Endothelial cell of umbilical vein (primary cell): ENCODE measurements at places on chromosomes 6 and 20. TPM values are rescaled to one million over a fixed set of nuclear protein-coding genes. Genes with fewer than 3 reads are reported as not detected.

DNA sequence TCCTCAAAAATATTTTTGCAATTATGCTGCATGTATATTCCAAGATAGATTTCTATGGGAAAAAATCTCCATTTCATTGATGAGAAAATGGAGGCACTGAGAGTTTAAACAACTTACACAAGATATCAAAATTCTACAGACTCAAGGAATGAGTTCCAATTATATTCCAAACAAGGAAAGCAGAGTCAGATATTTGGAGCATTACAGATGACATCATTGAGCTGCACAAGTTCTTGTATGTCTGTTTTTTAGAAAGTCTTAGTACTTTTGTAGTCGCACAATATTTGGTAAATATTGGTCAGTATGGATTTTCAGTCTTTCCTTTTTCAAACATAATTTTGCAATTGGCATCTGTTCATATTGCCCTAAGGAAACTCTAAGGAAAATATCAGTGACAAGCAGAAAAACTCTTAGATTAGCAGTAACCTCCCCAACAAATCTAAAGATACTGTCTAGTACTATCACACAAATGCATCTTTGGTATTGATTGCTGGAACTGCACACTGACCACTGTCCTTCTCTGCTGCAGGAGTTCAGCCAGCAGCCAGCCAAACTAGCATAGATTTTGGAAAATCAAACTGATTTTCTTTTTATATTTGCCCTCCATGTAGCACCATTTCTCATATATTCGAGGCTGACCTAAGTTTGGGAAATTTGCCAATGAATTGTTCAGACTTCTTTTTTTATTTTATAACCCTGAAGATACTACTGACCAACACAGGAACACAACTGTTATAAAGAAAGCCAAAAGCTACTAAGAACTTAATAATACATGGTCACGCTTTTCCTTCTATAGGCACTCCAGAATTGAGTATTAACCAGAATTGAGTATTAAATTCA is 51.7 kb upstream of the TBX18 start:
- DNase-seq = peak; percentile 51

GRCh38 chr6:89267918-89268317 is 47.2 kb downstream of the GABRR2 start:
- DNase-seq = no peak

DNA sequence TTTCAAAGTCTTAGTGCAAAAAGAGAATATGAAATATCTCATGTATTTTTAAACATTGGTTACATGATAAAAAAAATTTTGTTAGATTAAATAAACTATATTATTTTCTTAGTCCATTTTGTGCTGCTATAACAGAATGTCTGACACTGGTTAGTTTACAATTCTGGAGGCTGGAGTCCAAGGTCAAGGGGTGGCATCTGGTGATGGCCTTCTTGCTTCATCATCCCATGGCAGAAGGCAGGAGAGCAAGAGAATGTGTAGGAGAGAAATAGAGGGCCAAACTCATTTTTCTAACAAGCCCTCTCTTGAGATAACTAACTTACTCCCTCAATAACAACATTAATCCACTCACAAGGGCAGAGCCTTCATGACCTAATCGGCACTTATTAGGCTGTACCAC is 11.5 kb upstream of the MCUR1 start:
- DNase-seq = no peak

- DNase-seq = no peak
Observed at GRCh38 chr6:124298730-124299129, 495.1 kb downstream of the NKAIN2 start.

DNA sequence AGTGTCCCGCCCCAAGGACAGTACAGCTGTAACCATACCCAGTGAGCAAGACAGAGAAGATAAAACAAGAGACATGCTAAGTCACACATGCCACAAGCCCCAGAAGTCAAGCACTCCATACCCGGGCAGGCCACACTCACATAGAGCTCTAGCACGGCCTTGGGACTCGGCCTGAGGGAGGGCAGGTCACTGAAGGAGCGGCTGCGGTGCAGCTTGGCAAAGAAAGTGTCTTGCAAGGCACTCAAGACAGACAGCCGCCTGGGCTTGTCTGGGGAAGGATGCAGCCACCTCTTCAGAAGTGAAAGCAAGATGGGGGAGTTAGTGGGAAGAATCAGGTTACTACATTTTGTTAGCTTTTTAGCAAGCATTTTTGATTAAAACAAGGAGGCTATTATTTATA is 48.7 kb upstream of the ARMH2 start:
- no peak for DNase-seq

DNA sequence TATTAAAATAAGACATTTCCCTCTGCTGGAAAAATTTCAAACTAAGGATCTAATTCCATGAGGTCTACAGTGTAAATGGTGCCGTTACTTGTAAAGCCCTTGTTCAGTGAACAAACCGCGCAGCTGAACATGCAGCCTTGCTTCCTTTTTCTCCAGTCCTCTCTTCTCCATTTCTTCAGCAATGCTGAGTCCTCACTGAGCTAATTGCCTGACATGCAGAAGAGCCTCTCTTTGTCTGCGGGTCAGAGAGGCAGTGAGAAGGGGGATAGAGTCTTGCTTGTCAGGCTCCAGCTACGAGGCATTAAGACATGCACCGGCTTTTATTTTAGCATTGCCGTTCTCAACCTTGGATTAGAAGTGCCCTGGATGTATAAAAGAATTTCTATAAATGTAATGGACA is 25.7 kb downstream of the ZDHHC14 start:
- DNase-seq = no peak

DNA sequence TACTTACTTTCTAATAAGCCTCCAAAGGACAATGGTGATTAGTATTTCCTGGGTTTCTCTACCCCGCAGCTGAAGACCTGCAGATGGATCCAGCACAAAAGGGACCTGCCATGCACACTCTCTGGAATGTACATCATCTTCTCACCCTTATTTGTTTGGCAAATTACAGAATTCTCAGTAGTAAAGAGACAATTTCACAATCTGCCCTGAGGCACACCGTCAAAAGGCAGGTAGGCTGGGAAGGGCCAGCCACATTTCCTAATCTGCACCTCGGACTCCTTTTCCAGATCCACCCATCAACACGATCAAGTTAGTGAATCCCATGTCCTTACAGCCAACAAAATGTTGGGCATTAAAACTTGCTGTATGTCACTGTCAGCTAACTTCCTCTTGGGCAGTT is 4.9 kb downstream of the OVOL2 start:
- DNase-seq = no peak

GRCh38 chr20:59831024-59831915 is 102.2 kb downstream of the SYCP2 start:
- DNase-seq = no peak

- no peak for DNase-seq
Observed at GRCh38 chr6:155272353-155273232, 8.8 kb downstream of the CLDN20 start.

DNA sequence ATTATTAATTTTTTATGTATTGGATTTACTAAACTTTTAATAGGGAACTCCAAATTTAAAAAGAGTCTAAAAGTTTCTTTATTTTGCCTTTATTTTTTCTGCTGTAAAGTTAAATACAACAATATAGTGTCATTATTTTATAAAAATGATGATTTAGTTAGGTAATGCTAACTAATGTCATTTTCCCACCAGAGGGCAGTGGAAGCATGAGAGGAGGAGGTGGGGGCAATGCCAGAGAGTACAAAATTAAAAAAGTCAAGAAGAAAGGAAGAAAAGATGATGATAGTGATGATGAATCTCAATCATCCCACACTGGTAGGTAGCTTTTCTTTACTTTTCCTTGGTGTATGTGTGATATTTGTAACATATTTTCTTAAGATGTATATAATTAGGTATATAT is 20.2 kb upstream of the FHL5 start:
- no peak for DNase-seq

DNA sequence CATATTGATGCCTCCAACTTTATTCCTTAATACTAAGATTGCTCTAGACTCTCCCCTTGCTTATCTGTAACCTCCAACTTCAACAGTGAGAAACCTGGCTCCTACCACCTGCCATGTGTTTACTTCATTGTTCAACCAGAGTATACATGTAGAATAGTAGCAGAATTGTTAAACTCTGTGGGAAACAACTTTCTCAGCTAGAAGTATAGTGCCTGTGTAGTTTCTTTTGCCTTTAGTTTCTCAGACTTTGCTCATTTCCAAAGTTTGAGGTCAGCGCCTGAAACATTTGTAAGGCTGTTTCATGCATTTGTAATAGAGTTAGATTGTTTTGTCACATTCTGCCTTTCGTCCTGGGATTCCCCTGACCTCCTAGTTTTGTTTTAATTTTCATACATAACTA is 34.9 kb upstream of the HECA start:
- DNase-seq = no peak

DNA sequence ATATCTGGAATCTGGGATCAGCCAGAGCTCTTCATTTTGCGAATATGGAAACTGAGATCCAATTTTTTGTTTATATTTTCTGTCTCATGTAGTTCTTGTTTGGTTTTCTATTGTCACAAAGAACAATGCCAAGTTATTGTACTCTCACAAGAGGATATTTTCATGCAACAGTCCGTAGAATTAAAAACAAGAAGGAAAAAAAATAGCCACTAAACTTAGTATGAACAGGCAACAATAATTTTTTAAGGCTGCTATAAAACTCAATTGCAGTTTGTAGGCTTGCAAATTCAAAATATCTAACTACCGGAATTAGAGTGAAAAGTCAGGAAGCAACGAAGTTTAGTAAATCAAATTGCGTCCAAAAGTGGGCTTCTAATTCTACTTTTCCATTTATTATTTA is 1.2 kb downstream of the POPDC3 start:
- DNase-seq = no peak

- DNase-seq = no peak
Observed at GRCh38 chr6:137768935-137769334, 98.1 kb upstream of the TNFAIP3 start.

- no peak for DNase-seq
Observed at GRCh38 chr20:32052090-32052777, at the start of gene HCK. Gene HCK, plus strand, starts transcription at chr20:32052242.

DNA sequence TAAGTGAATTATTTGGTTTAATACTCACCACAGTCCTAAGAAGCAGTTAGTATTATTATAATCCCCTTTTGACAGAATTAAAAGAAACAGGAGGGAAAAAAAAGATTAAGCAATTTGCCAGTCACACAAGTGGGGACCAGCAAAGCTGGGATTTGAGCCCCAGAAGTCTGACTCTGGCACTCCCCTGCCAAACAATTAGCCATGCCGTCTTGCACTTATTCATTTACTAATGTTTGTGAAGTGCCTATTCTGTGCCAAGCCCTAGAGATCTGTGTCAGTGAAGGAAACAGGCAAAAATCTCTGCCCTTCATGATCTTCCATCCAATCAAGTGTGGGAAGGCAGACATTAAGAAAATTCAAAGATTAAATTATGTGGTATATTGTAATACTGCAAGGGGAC is 126.0 kb upstream of the TOP1 start:
- DNase-seq = no peak

DNA sequence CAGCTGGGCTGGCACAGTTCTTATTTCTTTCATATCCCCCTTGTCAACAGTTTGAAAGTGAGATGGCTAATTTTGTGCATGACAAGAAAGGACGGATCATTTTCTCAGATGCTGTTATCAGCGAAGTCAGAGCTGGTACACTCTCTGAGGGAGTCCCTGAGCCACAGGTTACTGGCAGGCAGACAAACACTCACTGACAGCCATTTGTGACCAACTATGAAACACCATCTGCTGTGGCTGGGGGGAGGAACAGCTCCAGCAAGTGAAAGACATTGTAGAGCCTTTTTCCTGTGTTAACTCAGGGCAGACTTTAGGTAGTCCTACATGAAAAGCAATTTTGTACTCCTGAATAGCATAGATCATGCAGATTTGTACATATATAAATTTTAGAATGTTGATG is 22.2 kb downstream of the OLIG3 start:
- DNase-seq = no peak

Gene HLA-DRB5
- polyA plus RNA-seq = not detected in 2 replicates

Gene WTAP
- 16.5 and 21.7 TPM in 2 replicates for polyA plus RNA-seq

Gene PPP1R14C
- polyA plus RNA-seq = not detected in 2 replicates

Gene EDN3
- polyA plus RNA-seq = not detected in 2 replicates

Gene NQO2
- polyA plus RNA-seq = 44.1 and 48.0 TPM in 2 replicates

Gene TBP
- polyA plus RNA-seq = 17.5 and 24.8 TPM in 2 replicates

Gene BEND6
- 0.13 and 0.15 TPM in 2 replicates for polyA plus RNA-seq

Gene SIRPD
- polyA plus RNA-seq = not detected in 2 replicates

Gene SRC
- 22.6 and 22.8 TPM in 2 replicates for polyA plus RNA-seq

Gene EDN1
- polyA plus RNA-seq = 492 and 498 TPM in 2 replicates
